ENCODE measurements at places on chromosomes 4 and X.

- DNase-seq = peak; percentile 4
Observed at GRCh38 chr4:144820011-144820727, 174.2 kb downstream of the HHIP start.

DNA sequence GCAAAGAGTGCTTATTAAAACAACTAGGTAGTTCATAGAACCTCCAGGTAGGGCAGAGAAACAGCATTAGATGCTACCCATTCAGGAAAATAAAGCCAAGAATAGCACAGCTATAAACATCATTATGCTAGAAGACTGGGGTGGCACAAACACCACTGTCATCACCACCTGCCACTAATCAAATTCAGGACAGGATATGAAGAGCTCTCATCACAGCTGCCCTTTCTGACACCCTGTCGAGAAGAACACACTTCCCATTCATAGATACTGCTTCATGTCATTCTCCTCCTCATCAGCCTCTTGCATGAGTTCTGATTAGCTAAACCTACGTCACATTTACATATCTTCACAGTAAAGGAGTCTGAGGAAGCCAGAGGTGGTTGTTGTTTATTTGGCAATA is 692.3 kb upstream of the HS3ST1 start:
- no peak for DNase-seq

- no peak for DNase-seq
Observed at GRCh38 chr4:2484185-2484584, 15.3 kb downstream of the RNF4 start.

DNA sequence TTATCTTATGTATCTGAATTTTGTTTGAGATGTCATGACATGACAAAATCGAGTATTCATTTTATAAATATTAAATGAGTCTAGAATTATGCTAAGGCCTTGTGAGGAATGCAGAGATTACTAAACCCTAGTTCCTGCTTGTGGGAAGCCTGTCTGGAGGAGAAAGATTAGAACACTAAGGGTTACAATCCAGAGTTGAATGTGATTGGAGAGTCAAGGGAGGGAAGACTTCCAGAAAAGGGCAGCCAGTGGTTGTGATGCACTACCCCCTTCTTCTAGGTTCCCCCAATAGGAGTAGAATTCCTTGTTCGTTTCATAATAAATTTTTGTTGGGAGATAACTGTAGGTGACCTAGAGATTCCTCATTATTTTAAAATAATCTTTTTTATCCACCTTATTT is 141.1 kb downstream of the AFF1 start:
- DNase-seq = no peak

DNA sequence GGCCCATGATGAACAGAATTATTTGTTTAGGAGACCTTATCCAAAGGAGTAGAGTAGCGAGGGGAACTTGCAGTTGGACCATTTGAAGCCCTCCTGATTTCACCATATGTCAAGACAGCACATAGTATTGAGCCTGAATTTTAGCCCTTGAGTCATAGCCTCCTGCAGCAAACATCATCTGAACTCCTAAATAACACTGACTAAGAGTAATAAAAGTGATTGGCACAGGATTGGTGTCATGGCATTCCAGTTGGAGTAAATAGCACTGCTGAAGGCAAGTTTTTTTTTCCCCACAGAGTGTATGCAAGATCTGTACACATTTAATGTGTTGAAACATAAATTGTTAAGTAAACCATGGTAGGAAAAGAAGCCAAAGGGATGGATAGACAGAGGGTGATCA is 89.0 kb downstream of the COMMD8 start:
- no peak for DNase-seq

DNA sequence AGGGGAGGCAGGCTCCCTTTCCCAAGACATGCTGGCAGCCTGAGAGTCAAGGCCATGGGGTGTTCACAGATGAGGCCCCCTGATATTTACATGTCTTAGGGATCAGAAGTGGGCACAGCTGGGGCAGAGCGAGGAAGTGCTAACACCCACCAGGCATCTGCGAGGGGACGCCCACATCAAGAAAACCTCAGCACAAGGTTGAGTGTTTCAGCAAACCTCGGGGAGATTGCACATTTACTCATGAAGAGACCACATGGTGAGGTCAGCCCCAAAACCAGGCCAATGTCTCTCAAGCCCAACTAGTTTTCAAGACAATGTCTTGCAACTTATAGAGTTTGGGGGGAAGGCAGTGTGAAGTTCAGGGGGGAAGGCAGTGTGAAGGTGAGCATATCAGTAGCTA is 55.2 kb downstream of the CLNK start:
- no peak for DNase-seq

DNA sequence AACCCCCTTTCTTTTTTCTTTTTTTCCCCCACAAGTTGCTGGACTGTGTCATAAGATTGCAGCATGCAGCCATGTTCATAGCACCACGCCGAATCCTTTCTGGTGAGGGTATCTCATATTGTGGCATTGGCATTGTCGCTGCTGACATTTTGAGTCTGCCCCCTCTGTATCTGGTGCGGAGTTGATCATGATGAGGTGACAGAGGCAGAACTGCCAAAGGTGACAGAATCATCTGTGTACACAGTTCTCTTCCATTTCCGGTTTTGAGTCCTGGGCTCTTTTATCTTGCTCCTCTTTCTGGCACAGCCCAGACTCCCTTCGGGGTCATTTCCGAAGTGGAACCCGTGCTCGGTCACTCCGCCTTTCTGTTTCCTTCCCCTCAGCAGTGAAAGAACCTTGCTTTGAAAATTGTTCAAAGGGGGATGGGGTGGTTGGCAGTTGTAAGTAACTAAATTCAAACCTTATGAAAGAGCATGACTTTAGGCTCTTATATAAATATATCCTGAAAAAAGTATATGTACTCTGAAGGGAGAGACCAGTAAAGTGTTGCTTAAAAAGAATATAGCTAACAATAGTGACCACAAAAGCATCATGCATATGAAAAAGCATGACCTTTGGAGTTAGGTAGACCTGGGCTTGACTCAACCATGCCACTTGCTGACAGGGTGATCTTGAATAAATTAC is 55.0 kb upstream of the BMP2K start:
- DNase-seq = no peak

GRCh38 chr4:110104661-110105060 is 93.8 kb downstream of the ELOVL6 start:
- DNase-seq = no peak

DNA sequence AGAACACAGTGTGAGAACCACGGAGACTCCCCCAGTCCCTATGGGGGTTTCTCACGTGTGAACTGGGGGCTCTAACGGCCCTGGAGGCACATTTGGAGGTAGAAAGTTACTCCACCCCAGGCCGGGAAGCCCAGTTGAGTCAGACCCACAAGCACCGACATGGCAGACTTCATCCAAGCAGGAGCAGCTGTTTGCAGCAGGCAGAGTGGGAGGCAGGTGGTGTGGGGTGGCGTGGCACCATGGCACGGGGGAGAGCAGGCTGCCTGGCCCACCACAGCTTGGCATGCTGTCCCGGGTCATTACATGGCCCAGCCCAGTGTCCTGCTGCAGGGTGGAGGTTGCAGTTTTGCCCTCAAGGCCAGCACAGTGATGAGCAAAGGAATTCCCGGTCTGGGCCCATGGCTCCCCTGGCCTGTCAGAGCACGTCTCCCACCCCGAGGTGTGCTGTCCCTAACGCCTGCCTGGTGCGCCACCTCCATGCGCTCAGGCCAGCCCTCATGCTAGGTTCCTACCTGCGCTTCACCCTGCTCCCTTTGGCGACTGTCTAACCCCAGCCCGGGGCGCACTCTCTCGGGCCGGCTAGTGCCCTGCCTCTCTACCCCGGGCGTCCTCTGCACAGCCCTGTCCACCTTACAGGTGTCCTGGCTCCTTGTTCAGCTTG is 90.6 kb upstream of the AFAP1 start:
- no peak for DNase-seq

- DNase-seq = no peak
Observed at GRCh38 chr4:4614925-4615678, 73.3 kb upstream of the STX18 start.

DNA sequence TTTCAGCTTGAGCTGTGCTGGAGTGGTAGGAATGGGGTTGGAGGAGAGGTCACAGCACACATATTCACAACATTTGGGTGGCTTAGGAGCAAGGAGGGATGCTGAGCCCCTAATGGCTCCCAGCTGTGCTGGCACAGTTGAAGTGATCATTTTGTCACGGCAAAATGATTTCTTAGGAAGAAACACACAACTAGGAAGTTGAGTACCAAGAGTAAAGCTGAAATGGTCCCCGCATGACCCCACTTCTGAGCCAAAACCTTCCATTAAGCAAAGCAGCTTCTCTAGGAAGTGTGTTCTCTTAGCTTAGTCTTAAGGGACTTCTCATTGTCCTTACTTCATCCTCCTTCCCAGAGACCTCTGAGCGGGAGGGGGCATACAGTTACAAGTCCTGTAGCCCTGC is 12.6 kb downstream of the CAPN6 start:
- DNase-seq = no peak

- DNase-seq = no peak
Observed at GRCh38 chr4:52728691-52729240, 22.5 kb downstream of the ERVMER34-1 start.

- DNase-seq = no peak
Observed at GRCh38 chr4:21380861-21381260, 567.7 kb downstream of the KCNIP4 start.

- no peak for DNase-seq
Observed at GRCh38 chr4:152028131-152028530, 267.3 kb upstream of the GATB start.

DNA sequence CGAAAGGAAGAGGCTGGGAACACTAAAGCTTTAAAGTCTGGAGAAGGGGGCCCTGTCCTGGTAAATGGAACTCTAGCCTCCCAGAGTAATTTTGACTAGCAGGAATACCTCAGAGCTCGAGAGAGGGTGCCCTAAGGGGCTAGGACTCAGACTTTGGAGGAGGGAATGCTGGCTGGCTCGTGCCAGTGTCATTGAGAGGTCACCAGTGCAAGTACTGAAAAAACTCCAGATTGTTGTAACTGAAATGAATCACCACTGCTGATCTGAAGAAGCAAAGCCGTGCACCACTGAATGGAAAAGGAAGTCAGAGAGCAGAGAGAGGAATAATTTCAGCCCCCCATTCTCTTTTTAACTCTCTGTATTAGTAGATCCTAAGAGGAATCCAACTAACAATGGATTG is 690.2 kb downstream of the FAT4 start:
- no peak for DNase-seq

DNA sequence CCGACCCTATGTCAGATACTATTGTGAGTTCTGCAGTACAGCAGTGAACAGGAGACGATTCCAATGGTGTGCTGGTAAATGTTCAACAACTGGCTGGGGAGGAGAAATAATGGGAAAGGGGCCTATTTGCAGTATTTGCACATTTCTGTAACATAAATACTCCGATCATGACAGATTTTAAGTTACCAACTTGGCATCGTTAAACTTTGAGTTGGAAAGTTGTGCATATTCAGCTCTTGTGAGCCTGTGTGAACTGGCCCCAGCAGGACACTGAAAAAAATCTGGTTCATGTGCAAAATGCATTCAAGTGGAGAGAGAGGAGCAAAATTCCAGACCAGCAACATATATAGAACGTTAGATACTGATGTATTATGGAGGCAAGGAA is 175.0 kb downstream of the MAPK10 start:
- DNase-seq = no peak

GRCh38 chr4:48081196-48081595 is 52.9 kb downstream of the TXK start:
- DNase-seq = peak; percentile 6

DNA sequence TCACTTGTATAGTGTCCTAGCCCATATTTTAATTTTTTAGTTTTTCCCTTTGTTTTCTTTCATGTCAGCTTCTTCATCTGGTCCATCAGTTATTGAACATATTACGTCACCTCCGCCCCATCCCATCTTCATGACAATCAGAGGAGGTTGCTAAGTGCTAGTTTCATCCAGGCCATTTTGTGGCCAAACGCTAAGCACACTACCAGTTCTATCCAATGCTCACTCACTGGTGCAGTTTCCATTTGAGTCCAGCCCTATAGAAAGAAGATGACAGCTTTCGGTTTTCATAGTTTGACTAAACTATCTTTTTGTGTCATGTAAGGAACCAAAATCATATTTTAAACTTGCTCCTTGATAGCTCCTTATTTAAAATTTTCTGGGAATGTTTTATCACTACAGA is 304.2 kb downstream of the TENM3 start:
- no peak for DNase-seq

DNA sequence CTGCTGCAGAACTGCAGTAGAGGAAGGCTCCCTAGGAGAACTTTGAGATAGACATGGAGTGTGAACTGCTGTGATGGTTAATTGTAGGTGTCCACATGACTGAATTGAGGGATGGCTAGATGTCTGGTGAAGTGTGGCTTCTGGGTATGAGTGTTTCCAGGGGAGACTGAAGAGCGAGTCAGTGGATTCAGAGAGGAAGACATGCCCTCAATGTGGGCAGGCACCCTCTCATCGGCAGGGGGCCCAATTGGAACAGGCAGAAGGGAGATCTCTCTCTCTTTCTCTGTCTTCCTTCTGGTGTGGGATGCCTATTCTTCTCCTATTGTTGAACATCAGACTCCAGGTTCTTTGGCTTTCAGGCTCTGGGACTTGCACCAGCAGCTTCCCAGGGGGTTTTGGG is 304.7 kb upstream of the GATB start:
- no peak for DNase-seq

DNA sequence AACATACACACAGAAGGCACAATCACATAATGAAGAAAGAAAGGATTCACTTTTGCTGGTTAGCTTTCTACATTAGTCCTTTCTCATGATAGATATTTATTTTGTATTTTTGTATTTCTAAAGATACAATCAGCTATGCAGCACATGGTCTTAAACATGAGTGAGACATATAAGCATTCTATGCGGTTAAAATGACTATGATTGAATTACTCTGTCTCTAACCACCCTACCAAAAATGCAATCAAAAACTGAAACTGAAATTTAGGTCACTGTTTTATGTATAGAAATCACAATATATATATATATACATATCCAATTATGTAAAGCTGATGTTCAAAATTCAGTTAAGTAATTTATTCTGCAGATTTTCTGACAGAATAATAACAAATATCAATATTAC is 21.9 kb downstream of the CXXC4 start:
- no peak for DNase-seq

DNA sequence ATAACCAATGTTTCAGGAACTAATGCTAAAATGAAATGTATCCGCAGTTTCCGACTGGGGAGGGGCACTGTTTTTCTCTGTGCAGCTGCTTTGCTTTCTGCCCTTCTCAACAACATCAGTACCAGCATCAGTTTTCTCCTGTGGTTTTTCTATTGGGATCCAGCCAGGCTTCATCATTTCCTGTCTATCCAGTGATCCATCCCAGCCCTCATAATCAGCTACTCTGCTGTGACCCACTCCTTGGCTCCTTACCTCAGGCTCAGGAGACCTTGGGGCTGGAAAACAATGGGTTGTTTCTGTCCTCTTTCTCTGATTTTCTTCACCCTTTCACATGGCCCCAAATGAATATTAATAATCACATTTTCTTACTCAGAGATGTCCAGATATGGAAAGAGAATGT is 222.2 kb upstream of the DKK2 start:
- no peak for DNase-seq

DNA sequence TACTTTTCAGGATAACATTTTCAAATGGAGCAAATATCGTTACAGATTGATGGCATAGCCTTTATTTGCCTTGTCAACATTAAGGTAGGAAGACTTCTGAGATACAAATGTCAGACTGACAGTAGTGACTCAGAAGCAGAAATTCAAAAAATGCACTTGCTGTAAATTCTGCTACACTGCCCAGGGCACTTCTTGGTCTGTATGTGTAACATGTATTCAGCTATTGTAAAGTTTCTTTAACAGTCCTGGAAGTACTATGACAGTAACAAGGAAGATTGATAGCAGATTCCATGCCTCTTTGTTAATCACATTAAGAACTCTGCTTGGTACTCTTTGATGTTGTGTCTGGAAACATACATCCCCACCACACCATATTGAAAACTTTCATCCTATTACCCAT is 69.6 kb upstream of the PCDH18 start:
- no peak for DNase-seq

GRCh38 chrX:13082206-13083065 is 38.0 kb upstream of the FAM9C start:
- no peak for DNase-seq

All from hepatic stellate cell (primary cell).